ENCODE measurements at places on chromosomes 6 and 20.

GRCh38 chr6:139839506-139840156, 465.2 kb upstream of the CITED2 start:
- DNase-seq, result no peak

DNA sequence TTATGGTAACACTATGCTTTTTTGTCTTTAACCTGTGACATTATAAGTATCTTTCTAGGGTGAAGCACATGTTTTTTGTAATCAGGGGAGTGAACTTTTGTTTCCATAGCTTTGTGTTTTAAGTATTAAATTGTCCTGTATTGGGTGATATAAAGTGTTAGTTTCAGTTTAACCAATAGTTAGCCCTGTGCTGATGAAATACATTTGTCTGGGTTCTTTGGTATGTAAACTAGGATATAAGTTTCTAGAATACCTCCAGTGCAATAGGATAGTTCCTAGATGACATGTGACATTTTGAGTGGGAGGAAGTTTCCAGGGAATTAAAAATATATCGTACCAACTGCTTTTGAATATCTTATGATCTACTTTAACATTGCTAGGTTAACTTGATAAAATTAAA, 611.0 kb upstream of the MARCKS start:
- DNase-seq, result no peak

DNA sequence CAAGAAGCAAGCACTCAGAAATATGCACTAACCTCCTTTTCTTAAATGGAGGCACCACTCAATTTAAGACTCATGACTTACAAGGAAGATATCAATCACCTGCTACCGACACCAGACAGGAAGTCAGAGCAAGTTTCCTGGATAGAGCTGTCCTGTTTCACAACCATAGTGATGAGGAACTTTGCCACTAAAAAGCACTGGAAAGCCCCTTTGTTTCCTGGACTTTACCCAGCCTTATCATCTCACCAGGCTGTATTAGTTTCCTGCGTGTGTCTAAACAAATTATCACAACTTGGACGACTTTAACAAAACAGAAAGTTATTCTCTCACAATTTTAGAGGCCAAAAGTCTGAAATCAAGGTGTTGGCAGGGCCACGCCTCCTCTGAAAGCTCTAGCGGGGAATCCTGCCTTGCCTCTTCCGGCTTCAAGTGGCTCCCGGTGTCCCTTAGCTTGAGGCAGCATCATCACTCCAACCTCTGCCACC, 253.8 kb upstream of the STXBP5 start:
- no peak for DNase-seq

DNA sequence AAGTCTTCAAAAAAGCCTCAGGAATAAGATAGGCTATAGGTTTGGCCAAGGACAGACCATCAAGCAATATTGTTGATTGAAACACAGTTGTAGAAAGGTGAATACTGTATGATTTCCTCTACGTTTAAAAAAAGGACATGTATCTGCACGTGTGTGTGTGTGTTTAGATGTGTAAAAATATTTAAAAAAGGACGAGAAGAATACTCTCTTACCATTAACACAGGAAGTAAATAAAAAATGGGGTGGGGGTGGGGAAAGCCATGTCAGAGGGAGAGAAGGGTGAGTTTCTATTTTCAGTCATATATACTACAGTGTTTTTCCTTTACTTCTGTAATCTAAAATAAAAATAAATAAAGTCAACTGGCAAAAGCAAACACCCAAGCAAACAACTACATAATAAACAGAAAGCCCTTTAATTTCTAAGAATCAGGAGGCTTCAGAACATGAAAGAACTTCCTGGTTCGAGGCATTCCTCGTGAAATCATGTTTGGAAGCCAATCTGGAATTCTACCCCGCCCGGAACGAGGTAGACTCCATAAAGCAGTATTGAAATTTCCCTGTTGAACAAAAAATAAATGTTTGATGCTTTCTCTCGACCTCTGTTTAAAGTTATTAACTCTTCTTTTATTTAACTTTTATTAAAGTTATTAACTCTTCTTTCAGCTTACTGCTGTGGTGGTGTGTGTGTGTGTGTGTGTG, 158.1 kb upstream of the ZNF217 start:
- no peak for DNase-seq

DNA sequence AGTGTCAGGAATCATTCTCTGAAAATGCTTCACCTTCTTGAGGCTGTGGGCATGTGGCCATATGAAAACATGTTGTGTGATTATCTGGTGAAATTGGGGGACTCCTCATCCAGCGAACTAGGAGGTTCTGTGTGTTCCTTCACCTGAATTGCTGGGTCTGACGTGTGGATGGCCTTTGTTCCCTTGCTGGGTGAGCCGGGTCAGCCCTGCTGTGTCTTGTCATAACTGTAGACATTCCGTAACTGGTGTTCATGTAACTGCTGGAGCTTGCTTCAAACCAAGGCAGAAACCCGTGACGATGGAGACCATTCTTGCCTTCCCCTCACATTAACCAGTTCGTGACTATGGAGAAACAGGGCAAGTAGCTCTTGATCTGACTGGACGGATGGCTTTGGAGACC, 123.5 kb downstream of the GMPR start:
- no peak for DNase-seq

DNA sequence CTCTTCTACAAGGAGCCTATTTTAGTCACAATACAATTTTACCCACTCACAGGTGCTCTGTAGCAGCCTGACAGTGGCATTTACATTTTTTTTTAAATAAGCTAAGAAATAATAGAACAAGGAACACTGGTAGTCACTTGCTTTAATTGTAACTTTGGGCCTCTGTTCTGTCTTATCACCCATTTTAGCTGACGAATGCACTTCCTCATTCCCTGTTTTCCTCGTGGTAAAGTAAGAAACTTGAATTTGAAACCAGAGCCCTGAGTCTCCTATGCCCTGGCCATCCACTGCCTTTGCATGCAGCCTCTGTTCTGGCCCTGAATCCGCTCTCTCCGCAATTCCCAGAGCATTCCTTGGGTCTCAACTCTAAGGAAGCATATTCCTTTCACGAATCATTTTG, 550.6 kb downstream of the PTPRT start:
- no peak for DNase-seq

GRCh38 chr6:157218371-157219198, 104.7 kb downstream of the TMEM242 start:
- no peak for DNase-seq

- no peak for DNase-seq
These were observed 137.8 kb downstream of the SOD2 start for GRCh38 chr6:159555082-159555875.

- DNase-seq, result no peak
These were observed 213.9 kb downstream of the AKAP7 start for GRCh38 chr6:131349199-131349598.

GRCh38 chr6:3328145-3328544, 69.4 kb downstream of the PSMG4 start:
- DNase-seq, result no peak

DNA sequence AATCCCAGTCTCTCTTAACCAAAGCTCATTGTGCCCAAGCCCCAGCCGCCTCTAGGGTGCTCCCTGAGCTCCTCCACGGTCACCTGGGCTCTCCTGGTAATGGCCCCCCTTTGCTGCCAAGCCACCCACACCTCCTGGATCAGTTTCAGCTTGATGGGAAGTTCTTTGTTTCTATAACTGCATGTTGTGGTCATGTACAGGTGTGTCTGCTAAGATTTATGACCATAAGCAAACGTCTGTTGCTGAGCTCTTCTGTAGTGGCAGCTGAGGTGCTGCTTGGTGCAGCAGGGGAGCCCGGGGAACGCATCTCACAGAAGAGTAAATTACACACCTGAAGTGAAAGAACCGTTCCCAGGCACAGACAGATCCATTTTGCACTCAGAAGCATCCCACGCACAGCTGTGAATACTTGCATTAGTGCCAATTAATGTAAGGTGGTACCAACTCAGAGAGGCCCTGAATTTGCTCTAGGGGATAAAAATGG, 194.6 kb upstream of the ARID1B start:
- DNase-seq, result no peak

DNA sequence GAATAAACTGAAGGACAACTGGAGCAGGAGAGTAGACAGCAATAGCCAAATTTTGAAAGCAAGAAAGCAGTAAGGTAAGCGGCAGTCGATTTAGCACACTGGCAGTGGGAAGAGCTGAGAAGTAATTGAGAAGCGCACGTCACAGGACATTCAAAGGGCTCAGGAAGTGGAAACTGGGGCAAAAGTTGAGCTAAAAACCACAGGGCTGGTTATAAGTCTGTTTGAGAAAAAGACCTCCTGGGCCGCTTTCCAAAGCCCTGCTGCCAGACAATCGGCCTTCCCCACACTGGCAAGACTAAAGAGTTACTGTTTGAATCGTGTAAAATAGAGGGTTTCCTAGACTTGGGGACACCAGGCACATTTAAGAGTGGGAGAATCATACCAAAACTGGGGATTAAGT, 161.4 kb downstream of the DNAH8 start:
- DNase-seq, result no peak

GRCh38 chr6:135519348-135519747, 21.8 kb upstream of the AHI1 start:
- DNase-seq, result no peak

GRCh38 chr6:53055873-53056272, 9.3 kb upstream of the FBXO9 start:
- no peak for DNase-seq

GRCh38 chr6:133214267-133214666, 26.9 kb upstream of the EYA4 start:
- no peak for DNase-seq

GRCh38 chr6:40343318-40343876, 243.8 kb downstream of the LRFN2 start:
- no peak for DNase-seq

GRCh38 chr6:1326535-1327121, 14.7 kb downstream of the FOXQ1 start:
- no peak for DNase-seq

DNA sequence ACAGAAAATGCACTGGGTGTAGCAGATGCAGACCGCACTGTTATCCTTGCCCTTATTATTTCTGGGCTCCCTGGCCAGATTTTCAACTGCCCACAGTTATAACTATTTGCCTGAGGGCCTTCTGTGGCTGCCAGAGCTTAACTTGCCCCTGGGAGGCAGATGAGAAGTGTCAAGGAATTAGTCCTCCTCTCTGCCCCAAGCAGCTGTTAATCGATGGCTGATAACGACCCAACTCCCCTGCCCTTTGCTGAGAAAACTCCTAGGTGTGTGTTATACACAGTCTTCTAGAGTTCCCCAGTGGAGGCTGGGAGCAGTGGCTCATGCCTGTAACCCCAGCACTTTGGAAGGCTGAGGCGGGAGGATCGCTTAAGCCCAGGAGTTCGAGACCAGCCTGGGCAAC, 44.4 kb upstream of the SHLD1 start:
- no peak for DNase-seq

- no peak for DNase-seq
These were observed 46.8 kb downstream of the RANBP9 start for GRCh38 chr6:13664703-13665352.

DNA sequence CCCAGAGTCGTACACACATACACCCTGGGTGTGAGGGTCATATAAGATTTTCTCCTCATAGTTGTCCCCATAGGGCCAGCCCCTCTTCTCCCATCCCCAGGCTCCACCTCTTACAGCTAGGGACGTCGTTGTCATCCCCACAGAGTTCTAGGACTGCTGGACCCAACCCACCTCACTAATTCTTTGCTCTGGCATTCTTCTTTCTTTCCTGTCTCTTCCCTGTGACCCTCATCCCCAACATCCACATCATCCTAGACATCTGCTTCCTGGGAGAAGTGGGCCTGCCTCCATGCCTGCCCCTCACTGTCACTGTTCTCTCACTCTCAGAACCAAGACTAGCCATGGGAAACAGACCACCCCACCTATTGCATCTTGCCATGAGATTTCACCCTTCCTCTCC, 1.1 kb downstream of the PSMF1 start:
- no peak for DNase-seq

Data from activated CD4-positive, CD25-positive, alpha-beta regulatory T cell treated with anti-CD3 and anti-CD28 coated beads, Interleukin-2, amount 50 U/mL, for 16 hours (primary cell).